ENCODE measurements at places on chromosomes 3 and 15. TPM values are rescaled to one million over a fixed set of nuclear protein-coding genes. Genes with fewer than 3 reads are reported as not detected.
A peak's percentile ranks its signal among the peaks of the same experiment; 100 is the strongest.

- no peak for DNase-seq
These were observed 630.4 kb upstream of the TBL1XR1 start for GRCh38 chr3:177827511-177828207.

The BNC1 gene
- not detected for total RNA-seq

- no peak for DNase-seq
These were observed 7.0 kb downstream of the ADIPOQ start for GRCh38 chr3:186849374-186849975.

The EPHB3 gene
- total RNA-seq: 7.9 TPM

- no peak for DNase-seq
These were observed 32.6 kb downstream of the BBX start for GRCh38 chr3:107555359-107555758.

DNA sequence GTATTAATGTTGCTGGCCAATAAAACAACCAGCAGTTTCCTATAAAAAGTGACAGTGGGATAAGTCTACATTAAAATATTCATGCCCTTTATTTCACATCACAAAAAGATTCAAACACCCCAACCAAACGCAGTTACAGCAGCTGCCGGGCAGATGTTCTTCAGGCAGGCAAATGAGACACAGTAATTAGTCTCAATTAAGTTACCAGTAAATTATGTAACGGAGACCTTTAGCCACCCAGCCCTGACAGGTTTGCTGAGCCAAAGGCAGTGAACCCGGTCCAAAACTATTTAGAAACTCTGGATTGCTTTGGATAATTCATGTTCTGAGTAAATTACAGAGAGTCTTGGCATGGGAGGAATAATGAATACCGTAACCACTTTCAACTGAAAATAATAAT is 289.2 kb upstream of the LYSMD4 start:
- no peak for DNase-seq

GRCh38 chr15:77118882-77119321 is 48.0 kb upstream of the TSPAN3 start:
- DNase-seq: no peak

The REC114 gene
- total RNA-seq: not detected

DNA sequence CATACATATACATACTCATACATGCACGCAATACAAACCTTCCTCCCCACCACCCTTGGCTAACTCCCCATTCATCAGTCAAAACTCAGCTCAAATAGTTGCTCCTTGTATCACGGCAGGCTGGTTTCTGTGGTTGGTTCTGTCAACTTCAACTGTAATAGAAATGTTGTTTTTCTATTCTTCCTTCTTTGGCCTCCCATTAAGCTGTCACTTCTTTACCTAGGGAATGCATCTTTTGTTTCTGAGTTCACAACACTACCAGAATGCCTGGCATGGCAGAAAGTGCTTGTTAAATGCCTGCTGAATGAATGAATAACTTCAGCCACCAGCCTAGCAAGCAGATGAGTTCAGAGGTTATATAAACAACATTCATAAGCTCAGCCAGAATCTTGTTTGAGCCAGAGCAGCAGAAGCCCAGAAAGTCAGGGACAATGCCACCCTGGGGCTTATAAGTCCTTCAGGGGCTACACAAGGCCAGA is 63.1 kb downstream of the B3GALNT1 start:
- DNase-seq: peak; percentile 13

DNA sequence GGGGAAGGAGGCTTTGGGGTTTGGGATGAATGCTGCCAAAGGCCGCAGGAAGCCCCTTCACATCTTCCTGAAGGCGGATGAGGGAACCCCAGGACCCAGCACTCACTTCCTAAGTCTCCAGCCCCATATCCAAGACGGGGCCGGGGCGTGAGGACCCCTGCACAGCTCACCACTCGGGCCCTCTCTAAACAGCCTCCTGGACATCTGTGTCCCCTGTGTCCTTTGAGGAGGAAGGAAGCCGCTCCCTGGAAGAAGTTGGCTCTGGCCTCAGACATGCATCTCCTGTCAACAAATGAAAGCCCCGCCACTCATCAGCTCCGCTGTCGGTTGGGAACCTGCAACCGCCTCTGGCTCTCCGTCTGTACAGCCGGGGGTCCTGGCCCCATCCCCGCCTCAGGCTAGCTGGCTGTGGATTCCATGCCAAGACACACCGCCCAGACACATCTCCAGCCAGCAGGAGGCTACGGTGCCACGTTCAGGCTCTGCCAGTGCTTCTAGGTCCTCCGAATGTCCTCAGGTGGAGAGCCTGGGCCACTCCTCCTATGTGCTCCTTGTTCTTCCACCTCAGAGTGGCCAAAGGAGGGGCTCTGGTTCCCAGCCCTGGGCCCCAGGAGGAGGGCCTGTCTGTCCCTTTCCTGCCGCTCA is 140.0 kb upstream of the MEF2A start:
- DNase-seq: no peak

- no peak for DNase-seq
These were observed 236.9 kb downstream of the DTWD1 start for GRCh38 chr15:49857496-49858475.

The SH3GL3 gene
- total RNA-seq: not detected

The LRRIQ4 gene
- not detected for total RNA-seq

The MORC1 gene
- total RNA-seq: not detected

- DNase-seq: no peak
These were observed 729.9 kb downstream of the MECOM start for GRCh38 chr3:168933614-168934013.

DNA sequence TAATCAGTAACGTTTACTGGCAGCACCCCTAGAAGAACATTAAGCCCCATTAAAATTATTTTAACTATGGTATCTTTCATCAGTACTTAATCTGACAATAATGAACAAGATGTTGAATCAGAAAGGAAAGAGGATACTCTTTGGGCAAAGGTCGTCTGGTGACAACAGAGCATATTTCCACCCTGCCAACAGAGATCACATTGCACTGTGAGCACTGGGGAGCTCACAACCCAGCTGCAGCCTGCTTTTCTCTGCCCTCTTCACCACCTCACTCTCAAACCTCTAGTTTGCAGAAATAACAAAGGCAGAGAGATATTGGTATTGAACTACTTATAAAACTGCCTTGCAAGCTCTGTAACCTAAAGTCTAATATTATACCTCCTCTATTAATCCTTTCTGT is 130.0 kb downstream of the FBN1 start:
- DNase-seq: no peak

DNA sequence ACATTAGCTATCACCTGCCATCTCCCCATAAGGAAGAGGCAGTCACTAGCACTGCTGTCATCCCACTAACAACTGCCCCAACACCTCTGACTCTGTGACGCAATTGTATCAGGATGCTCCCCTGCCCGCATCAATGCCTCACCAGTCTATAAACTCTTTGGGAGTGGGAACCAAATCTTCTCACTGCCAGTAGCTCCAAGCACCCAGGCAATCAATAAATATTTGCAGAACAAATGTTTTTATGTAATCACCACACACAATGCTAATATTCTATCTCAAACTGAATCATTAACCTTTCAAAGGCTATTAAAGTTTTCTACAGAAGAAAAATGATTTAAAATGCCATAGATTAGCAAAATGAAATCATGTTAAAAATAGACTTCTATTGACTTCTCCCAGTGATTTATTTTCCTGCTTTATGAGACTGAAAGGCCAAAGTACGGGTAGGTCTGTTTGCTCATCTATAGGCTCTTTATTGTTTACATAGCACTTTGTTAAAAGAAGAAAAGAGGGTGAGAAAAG is 131.3 kb downstream of the PLD1 start:
- DNase-seq: no peak

Data from pancreas (tissue), 10 donors.